ENCODE measurements at places on chromosomes 11 and 22. TPM values are rescaled to one million over a fixed set of nuclear protein-coding genes. Genes with fewer than 3 reads are reported as not detected.

Gene ARHGAP20
- total RNA-seq: 2.7 TPM

Gene ZNF214
- total RNA-seq: 4.1 TPM

Gene PANX3
- not detected for total RNA-seq

Gene OR52N4
- not detected for total RNA-seq

Gene OR8A1
- not detected for total RNA-seq

DNA sequence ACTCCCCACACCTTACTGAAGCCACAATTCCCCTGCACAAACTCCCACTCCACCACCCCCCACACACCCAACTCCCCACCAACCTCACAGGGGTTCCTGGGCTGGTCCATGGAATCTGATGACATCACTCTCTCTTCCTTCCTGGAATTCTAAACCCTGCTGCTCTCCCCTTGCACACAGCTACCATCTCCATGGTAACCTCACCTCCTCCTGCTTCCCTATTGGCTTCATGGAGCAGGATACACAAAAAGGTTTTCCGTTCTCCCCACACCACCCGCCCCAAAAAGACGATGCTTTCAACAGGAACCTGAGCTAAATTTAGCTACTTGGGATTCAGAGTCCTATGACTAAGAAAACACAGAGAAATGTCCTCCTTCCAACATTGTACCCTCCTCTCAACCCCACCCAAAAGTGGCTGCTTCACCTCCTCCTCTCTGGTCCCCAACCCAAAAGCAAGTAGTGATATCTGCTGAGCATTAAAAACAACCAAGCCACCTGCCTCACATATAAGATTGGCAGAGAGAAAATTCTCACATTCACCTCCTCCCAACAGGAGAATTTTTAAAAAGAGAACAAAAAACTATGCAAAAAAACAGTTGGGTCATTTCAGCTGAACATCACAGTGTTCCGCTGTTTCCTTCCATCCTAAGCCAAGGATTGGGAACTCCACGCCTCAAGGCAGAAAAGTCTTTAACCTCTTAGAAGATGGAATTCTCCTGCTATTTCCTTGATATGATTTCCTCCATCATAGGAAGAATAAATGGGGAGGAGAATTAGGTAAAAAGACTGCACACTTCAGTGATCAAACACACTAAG, 66.9 kb downstream of the RBFOX2 start:
- DNase-seq: peak; percentile 33

GRCh38 chr22:39519681-39520225, 609 bp upstream of the ATF4 start:
- peak; percentile 98 for DNase-seq

- no peak for DNase-seq
These were observed 68.4 kb upstream of the TTLL12 start for GRCh38 chr22:43255299-43255698.

- DNase-seq: no peak
These were observed 74.4 kb downstream of the PPP2R1B start for GRCh38 chr11:111691741-111692140.

DNA sequence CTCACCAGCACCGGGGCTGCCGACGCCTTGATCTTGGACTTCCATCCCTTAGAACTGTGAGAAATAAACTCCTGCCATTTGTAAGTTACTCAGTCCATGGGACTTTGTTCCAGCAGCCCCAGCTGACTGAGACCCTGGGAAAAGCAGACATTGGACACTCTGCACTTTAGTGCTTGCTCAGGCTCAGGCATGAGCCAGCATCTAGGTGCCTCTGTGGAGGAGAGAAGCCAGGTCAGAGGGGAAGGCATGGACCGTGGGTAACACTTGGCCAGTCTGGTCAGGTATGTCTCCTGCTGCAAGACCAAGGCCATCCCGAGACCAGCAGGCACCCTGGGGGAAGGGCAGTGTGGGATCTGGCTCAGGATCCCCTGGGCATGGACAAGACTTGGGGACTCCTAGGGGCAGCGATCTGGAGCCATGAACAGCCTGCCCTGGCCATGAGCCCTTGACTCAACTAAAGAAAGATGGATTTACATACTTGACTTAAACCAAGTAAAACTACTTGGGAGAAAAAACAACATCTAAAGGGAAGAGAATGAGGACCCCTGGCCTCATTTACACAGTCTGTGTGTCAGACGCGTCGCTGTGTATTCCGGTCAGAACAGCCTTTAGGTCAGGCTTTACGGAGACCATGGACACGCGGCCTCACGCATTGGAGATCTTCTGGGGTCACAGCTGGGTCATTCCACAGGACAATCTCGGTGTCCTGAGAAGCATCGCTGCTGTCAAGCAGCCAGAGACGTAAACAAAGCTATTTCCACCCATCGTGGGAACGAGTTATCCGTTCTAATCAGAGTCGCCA, 497.1 kb downstream of the BRD1 start:
- peak; percentile 6 for DNase-seq

- peak; percentile 41 for DNase-seq
These were observed 751 bp downstream of the ARFGAP3 start for GRCh38 chr22:42856179-42856864.

- DNase-seq: no peak
These were observed 52.4 kb downstream of the GRIK4 start for GRCh38 chr11:120563703-120564572.

DNA sequence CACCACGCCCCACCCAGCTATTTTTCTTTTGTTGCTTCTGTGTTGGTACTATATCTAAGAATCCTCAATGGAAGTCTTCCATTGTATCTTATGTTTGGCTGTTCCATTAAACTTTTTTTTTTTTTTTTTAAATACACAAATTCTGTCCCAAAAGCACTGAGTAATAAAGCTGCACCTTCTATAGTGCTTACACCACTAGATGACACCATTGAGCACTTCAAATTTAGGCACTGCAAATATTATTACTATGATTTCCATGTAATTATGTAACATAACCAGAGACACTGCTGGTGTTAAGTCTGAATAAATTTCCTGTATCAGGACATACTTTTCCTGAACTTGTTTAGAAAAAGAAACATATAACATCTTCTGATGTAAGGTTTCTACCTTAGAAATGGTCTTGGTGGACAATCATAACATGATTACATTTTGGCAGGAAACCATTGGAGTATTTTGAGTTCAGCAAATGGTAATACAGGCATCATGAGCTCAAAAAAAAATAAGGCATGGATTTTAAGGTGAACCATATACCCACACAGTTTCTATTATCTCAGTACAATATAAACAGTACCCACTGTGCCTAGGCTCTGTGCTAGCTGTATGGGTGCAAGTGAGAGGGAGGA, 110.5 kb downstream of the ATG16L2 start:
- DNase-seq: no peak

DNA sequence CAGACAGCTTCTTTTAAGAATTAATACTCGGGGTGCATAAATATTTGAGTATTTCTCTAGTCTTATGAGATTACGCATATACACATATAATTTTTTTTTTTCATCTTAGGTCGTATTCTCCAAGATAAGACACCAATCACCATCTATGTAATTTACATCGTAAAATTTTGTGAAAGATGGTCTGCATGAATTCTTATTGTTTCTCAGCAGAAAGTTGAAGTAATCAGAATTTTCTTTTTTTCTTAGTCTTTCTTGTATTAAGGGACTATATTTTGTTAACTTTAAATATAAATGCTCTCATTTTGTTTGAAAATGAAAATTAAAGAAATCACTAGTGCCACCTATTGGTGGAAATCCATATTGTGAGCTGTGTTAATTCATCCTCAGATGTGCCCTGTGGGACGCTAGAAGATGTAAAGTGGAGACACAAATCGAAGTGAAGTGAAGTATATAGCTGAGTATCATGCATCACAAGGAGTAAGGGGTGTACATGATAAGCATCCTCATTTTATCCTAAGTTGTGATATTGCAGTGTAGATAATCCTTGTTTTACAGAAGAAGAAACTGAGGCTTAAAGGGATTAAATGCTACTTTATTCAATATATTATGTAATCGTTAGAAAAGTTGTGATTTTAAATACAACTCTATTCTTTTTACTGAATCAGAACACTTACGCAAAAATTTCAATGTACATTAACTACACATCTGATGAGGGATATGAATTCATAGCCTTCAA, 2084.3 kb downstream of the LRRC4C start:
- DNase-seq: no peak

All from mucosa of gallbladder (tissue), 1 donor.